ENCODE measurements at places on chromosomes 6 and 20.
A peak's percentile ranks its signal among the peaks of the same experiment; 100 is the strongest.

DNA sequence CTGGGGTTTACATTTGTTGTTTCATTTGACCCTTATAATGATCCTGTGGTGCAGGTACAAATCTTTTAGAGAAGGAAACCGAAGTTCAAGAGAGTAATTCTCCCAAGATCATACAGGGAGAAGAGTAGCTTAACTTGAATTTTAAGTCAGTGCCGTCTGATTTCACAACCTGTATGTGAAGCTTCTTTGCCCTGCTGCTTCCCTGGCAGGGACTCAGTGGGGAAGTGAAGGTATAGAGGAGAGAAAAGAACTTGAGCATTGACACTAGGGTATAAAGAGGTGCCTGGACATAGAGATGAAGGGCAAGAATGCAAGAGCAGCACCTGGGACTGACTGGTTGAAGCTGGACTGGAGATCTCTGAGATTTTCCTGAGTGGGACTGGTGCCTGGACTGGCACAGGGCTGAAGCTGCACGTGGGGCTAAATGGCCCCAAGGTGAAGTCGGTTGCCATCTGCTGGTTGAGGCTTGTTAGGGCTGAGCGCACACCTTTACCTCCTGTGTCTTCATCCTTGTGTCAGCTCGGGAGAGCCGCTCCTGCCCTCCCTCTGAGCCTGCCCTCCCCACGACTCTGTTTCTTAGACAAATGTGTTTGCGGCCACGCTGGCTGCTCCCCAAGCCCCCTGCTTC lies 41.8 kb downstream of the FARS2 start:
- DNase-seq: peak; percentile 23

- DNase-seq: no peak
These were observed 33.1 kb upstream of the SMOC2 start for GRCh38 chr6:168407842-168408241.

DNA sequence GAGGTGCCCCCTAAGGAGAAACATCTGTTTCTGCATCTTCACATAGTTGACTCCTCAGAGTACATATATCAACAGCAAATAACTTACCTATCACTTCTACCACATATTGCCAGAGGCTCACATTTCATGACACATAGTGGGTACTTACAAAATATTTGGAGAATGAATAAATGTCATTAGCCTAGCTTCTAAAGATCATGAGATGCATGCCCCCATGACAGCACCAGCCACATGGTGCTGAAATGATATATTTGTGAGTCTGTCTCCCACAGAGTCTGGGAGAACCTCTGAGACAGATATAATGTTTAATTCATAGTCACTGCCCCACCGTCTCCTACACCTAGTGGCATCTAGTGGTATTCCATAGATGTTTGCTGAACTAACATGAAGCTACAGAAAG lies 555.6 kb downstream of the KIF16B start:
- DNase-seq: no peak

- DNase-seq: peak; percentile 12
These were observed 136.4 kb downstream of the EYA2 start for GRCh38 chr20:47031004-47031403.

GRCh38 chr20:6282642-6283041 lies 159.8 kb upstream of the FERMT1 start:
- no peak for DNase-seq

DNA sequence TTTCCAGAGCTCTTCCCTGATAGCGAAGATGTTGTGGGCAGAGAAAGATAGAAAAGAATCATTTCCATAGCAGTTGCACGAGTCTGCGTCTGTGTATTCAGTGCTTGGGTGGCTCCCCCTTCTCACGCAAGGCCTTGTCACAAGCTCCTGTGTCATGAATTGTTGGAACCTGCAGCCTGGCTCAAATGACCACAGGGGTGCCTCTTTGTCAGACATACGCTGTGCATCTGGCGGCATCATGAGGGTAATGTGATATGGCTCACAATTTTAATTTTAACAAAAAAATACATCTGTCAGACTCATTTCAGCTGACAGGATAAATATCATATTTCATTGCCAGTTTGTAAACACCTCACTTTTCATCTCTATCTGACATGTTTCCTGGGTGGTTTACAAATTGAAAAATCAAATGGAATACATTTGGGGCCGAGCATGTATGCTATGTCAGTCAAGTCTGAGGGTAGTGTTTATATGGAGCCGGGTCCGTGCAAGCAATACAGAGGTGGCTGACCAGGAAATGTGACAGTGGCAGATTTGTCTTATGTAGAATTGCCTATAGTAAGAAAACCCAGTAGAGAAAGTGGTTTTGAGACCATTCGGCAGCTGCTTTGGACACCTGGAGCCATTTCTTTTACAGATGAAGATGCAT lies 90.9 kb downstream of the CAP2 start:
- DNase-seq: no peak

GRCh38 chr20:52761867-52762266 lies 210.3 kb upstream of the TSHZ2 start:
- no peak for DNase-seq

DNA sequence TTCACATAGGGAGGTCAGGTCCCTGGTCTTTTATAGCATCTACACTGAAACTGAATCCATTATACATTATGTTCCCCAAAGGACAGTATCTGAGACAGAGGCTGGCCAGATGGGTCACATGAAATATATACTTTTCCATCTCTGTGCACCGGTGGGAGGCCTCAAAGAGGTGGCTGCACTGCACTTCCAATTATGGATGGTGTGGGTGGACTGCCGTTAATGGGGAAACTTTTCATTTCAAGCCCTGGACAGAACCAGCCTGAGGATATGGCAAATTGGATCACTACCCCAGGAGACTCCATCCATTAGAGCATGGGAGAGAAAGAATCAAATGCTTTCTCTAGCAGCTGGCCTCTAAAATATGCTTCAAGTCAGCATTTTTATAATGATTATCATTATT lies 280.5 kb upstream of the OPRM1 start:
- DNase-seq: no peak

DNA sequence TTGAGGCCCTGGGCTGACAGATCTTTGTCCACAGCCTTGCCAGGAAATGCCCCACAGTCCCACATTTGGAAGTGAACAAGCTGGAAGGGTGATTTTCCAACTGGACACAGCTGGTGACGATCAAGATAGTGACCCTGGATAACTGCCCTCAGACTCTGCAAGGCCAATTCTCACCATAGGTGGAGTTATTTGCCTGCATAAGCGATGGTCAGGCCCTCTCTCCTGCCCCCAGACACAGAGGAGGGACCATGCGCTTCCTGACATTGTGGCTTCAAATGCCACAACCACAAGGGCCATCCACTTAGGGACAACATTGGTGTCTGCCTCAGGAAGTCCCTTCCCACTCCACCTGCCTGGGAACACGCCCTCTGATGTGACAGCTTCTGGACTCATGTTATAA lies 96.0 kb downstream of the JPH2 start:
- DNase-seq: no peak

- DNase-seq: no peak
These were observed 111.5 kb downstream of the KHDRBS2 start for GRCh38 chr6:62174548-62174947.

DNA sequence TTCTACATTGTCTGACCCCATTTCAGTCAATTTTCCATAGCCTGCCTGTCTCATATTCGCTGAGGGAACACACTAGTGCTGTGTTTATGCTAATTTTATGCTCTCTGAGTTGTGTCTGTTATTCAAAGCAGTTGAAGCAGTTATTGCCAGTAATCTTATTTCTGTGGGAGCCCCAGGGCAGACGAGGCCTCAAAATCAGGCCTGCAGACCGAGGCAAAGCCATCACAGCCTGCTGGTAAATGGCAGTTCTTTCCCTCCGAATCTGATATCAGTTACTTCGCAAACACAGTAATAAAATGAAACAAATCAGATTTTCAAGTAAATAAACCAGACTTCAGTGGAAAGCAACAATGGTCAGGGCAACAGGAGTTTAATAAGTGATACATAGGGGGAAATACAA lies 508.4 kb downstream of the PKHD1 start:
- no peak for DNase-seq
